ENCODE measurements at places on chromosomes 4 and X. TPM values are rescaled to one million over a fixed set of nuclear protein-coding genes. Genes with fewer than 3 reads are reported as not detected.

GRCh38 chr4:185500035-185500434, 28.5 kb upstream of the CCDC110 start:
- DNase-seq, result no peak

- DNase-seq, result no peak
Measured at GRCh38 chr4:6198768-6199421, 1.5 kb downstream of the JAKMIP1 start.

- no peak for DNase-seq
Measured at GRCh38 chr4:113031212-113031611, 18.2 kb upstream of the ANK2 start.

DNA sequence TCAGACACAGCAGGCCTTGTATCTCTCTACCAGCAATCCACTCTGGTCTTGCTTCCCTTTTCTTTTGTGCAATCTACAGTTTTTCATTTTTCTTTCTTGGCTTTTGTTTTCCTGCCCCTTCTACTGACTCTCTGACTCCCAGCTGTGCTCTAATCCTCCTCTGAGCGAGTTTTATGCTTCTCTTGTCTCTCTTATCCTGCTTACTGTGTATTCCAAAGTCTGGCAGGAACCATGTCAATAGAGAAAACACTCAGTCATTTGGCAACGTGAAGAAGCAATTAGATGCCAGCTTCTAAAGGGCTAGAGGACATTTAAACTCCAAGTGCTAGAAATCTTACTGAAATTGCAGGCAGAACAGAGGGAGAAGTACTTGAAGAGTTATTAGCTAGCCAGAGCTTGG, 984.6 kb upstream of the TENM3 start:
- no peak for DNase-seq

PNMA5 gene
- total RNA-seq, result not detected

TNIP3 gene
- under 0.01 TPM for total RNA-seq
